ENCODE measurements at places on chromosomes 2 and 18. TPM values are rescaled to one million over a fixed set of nuclear protein-coding genes. Genes with fewer than 3 reads are reported as not detected.
A peak's percentile ranks its signal among the peaks of the same experiment; 100 is the strongest.

DNA sequence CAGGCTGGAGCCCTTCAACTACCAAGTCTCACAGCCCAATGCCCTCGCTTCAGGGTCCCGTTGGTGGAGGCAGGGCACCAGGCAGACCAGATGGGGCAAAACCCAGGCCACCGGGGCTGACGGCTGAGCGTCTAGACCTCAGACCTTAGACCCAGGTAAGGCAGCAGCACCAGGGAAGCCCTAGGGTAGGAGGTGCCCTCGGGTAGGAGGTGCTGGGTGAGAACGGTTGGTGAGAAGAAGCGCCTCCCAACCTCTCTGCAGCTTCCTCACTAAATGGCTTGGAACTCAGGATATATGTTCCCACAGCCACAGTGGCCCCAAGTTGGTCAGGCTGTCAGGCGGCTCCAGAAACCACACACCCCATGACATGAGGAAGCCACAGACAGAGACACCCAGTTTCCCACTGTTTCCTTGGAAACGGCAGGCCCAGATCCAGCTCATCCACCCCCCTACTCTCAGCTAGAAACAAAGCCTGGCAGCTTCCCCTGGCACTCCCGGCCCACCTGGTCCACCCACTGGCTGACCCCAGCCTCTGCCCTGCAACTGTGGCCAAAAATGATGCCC lies 13.1 kb upstream of the MLPH start:
- H3K4me3 ChIP-seq = no peak overlapping the region
- H3K4me1 ChIP-seq = peaks cover 6% of the 10 kb centered on the region
- peak overlapping the region; percentile 92 for H3K27ac ChIP-seq

GRCh38 chr2:238216651-238217184 lies 13.2 kb upstream of the ILKAP start:
- H3K4me3 ChIP-seq = no peak overlapping the region
- no peak overlapping the region for H3K27ac ChIP-seq
- peaks cover 6% of the 10 kb centered on the region for H3K4me1 ChIP-seq
- H3K27me3 ChIP-seq = no peaks in the 10 kb centered on the region

GRCh38 chr2:144876013-144876412 lies 356.1 kb upstream of the ZEB2 start:
- DNase-seq = no peak
- no peaks in the 10 kb centered on the region for H3K4me1 ChIP-seq
- H3K36me3 ChIP-seq = no peaks in the 10 kb centered on the region
- no peaks in the 10 kb centered on the region for H3K27me3 ChIP-seq
- H3K4me3 ChIP-seq = no peak overlapping the region

DNA sequence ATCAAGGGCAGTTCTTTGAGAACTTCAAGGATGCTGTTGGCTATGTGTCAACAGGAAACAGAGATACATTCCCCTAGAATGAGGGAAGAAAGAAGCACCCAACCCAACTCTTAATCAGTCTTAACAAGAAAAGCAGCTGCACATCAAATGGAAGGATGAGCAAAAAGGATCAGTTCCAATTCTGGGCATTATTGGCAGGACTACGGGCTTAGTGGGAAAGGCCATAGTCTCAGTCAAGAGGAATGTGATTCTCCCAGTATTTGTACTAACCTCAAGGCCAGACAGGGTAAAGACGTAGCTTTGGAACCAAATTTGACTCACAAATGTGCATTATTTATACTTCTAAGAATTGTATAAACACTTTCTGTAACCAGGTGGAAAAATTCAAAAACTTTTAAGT lies 18.2 kb downstream of the BMP10 start:
- no peak overlapping the region for H3K4me3 ChIP-seq
- H3K27me3 ChIP-seq = no peaks in the 10 kb centered on the region
- no peak for DNase-seq
- no peak overlapping the region for H3K27ac ChIP-seq

- H3K36me3 ChIP-seq = no peaks in the 10 kb centered on the region
- peak; percentile 86 for DNase-seq
- H3K27me3 ChIP-seq = no peaks in the 10 kb centered on the region
- H3K4me3 ChIP-seq = no peak overlapping the region
- H3K4me1 ChIP-seq = no peaks in the 10 kb centered on the region
These were observed 90.2 kb downstream of the BCL11A start for GRCh38 chr2:60463249-60463648.

- DNase-seq = no peak
- H3K4me3 ChIP-seq = no peak overlapping the region
- H3K27me3 ChIP-seq = no peaks in the 10 kb centered on the region
- no peak overlapping the region for H3K27ac ChIP-seq
- peaks cover 12% of the 10 kb centered on the region for H3K4me1 ChIP-seq
These were observed 820.4 kb downstream of the BCL11A start for GRCh38 chr2:59732871-59733566.

The TWIST2 gene
- total RNA-seq = 20.1 TPM

The ALPI gene
- total RNA-seq = not detected

GRCh38 chr18:5542515-5543035 lies 1.2 kb downstream of the EPB41L3 start:
- H3K4me1 ChIP-seq = peaks cover 3% of the 10 kb centered on the region
- H3K4me3 ChIP-seq = no peak overlapping the region
- DNase-seq = no peak

DNA sequence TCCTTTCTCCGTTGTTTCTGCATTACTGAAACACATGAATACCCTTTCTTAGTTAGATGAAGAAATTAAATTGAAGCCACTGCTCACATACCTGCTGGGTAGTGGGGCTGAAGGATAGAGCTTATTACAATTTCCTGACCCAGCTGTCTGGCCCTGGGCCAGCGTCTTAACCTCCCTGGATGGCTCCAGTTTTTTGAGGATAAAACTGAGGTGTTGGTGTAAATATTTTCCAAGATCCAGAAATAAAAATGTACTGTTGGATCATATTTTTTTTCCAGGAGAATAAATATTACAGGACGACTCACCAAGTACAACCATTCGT lies 3.5 kb downstream of the RNF144A start:
- H3K4me1 ChIP-seq = peaks cover 9% of the 10 kb centered on the region
- no peak overlapping the region for H3K4me3 ChIP-seq

DNA sequence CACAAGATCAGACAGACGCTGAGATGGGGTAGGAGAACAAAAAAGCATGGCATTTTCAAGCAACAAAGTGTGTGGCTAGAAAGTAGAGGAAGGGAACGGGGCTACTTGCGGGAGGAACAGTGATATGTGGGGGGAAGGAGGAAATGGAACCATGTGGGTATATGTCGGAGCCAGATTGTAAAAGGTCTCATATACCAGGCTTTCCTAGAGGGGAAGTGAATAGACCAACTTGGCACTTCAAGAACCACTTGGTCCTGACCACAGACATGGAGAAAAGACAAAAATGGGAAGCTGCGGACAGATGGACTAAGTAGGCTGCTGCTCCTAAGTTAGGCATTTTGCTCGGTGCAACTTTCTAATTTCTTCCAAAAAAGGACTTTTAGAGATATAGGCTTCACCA lies 196.0 kb downstream of the DCC start:
- H3K36me3 ChIP-seq = no peaks in the 10 kb centered on the region
- H3K4me1 ChIP-seq = no peaks in the 10 kb centered on the region
- no peaks in the 10 kb centered on the region for H3K27me3 ChIP-seq
- no peak overlapping the region for H3K27ac ChIP-seq
- no peak overlapping the region for H3K4me3 ChIP-seq

DNA sequence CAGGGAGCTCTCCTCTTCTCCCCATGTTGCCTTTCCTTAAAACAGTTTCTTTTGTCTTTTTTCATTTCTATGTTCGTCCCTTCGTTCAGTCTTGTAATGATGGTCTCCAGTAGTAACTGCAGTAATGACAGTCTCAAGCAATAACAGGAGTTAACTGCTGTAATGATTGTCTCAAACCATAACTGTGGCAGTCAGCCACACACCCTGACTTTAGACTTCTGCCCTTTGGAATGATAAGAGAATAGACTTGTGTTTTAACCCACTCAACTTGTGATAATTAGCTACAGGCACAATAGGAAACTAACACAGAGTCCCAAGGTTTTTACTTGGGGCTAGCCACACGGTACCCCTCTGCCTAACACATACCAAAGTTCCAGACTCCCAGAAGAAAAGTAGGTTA lies 12.1 kb downstream of the TMEM131 start:
- DNase-seq = no peak
- peaks cover 5% of the 10 kb centered on the region for H3K4me1 ChIP-seq
- no peaks in the 10 kb centered on the region for H3K36me3 ChIP-seq
- H3K27me3 ChIP-seq = no peaks in the 10 kb centered on the region
- H3K27ac ChIP-seq = no peak overlapping the region

GRCh38 chr2:26807788-26808460 lies 22.1 kb downstream of the CENPA start:
- no peak overlapping the region for H3K4me3 ChIP-seq
- H3K4me1 ChIP-seq = no peaks in the 10 kb centered on the region
- H3K27me3 ChIP-seq = no peaks in the 10 kb centered on the region
- no peak overlapping the region for H3K27ac ChIP-seq

The CIB4 gene
- 0.45 TPM for total RNA-seq

The LHCGR gene
- total RNA-seq = 0.59 TPM

DNA sequence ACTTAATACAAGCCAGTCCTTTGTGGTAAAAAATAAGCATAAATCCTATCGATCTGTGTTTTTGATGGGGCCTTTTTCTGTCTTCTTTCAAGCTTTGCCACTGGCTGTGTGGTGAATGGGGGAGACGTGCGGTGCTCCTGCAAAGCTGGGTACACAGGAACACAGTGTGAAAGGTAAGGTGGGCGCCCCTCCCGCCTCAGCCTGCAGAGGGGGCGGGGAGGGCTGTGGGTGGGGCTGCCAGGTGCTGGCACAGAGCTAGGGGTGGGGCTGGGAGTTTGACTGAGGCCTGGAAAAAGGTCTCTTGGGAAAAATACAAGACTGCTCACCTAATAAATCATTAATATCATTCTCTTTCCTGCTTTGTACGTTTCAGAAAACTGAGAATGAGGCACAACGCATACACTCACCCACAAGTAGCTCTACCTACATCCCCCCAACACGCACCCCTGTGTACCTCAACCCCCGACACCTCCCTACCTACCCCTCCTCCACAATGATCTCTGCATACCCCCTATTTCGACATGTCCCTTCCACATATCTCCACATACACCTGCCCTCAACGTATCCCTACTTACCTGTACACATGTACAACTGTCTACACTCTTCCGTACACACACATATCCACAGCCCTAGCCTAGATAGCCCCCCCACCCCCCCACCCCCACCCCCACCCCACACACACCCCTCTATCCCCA lies 129.7 kb upstream of the TTC39C start:
- no peaks in the 10 kb centered on the region for H3K4me1 ChIP-seq
- no peaks in the 10 kb centered on the region for H3K36me3 ChIP-seq
- H3K27ac ChIP-seq = peak overlapping the region; percentile 15
- no peaks in the 10 kb centered on the region for H3K27me3 ChIP-seq

DNA sequence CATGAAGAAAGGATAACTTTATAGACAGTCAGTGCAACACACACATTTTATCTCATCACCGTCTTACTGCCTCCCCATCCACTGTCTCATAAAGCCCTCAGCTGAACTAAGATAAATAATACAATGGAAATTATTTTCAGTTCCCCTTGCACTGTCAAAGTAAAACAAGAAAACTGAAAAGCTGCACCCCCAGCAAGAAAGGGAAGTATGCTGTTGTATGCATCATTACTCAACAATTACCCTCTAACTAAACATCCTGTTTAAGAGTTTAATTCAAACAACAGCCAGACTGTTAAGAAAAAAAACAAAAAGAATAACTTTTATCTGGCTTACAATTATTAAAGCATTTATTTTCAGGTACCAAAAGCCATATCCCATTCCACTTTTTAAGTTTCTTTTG lies 25.0 kb downstream of the MPPE1 start:
- H3K36me3 ChIP-seq = peaks cover 11% of the 10 kb centered on the region
- DNase-seq = no peak
- peak overlapping the region; percentile 32 for H3K27ac ChIP-seq
- H3K4me3 ChIP-seq = no peak overlapping the region
- no peaks in the 10 kb centered on the region for H3K27me3 ChIP-seq
- H3K4me1 ChIP-seq = peaks cover 6% of the 10 kb centered on the region

The FBLN7 gene
- 10.3 TPM for total RNA-seq

DNA sequence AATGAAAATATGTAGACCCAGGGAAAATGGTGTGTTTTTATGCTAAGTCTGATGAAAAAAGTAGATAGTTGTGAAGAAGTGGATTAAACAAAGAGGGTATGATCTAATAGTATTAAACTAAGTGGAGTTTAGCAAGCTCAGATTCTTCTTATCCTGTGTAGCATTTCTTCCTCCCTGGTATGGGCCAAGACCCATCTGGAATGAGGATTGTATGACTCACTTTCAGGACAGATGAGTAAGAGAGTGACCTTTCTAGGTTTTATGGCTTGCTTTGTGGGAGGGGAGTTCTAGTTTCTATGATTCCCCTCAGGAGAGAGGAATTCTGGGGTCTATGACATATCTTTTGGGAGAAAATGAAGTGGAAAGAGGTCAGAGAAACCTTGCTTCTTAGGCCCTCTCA lies 550.1 kb downstream of the SPAG16 start:
- no peak overlapping the region for H3K27ac ChIP-seq
- H3K27me3 ChIP-seq = no peaks in the 10 kb centered on the region
- no peaks in the 10 kb centered on the region for H3K4me1 ChIP-seq

DNA sequence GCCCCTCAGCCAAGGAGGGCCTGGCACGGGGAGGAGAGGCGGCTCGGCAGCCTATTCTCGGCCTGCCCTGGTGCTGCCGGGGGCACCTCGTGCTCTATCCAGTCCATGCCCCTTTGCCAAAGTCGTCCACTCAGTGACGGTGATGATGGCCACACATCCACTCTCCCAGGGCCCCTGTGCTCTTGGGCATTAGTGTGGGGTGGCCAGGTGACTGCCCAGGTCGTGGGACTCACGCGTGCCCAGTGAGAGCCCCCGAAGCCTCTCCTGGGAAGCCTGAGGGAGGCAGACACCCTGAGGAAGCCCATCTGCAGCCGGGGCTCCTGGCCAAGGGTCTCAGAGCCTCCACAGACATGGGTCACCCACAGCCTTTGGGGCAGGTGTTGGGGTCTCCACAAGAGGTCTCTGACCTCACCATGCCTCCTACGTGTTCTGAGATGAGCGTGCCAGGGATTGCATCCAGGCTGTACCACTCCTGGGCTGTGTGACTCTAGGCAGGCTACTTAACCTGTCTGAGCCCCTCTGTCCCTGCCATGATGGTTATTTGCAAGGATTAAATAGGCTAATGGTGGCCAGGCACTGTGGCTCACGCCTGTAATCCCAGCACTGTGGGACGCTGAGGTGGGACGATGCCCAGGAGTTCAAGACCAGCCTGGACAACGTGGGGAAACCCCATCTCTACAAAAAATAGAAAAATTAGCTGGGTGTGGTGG lies 12.9 kb downstream of the RAMP1 start:
- no peak overlapping the region for H3K27ac ChIP-seq
- no peak overlapping the region for H3K4me3 ChIP-seq
- H3K4me1 ChIP-seq = no peaks in the 10 kb centered on the region

The MALT1 gene
- total RNA-seq = 42.1 TPM

The SDC1 gene
- 24.5 TPM for total RNA-seq

- no peaks in the 10 kb centered on the region for H3K4me1 ChIP-seq
- no peak for DNase-seq
- no peak overlapping the region for H3K4me3 ChIP-seq
These were observed 53.5 kb downstream of the RDH14 start for GRCh38 chr2:18506883-18507509.

GRCh38 chr2:85184231-85184630 lies 51.0 kb downstream of the TCF7L1 start:
- DNase-seq = no peak
- no peak overlapping the region for H3K27ac ChIP-seq
- no peak overlapping the region for H3K4me3 ChIP-seq
- H3K4me1 ChIP-seq = peaks cover 42% of the 10 kb centered on the region
- no peaks in the 10 kb centered on the region for H3K36me3 ChIP-seq

- no peaks in the 10 kb centered on the region for H3K36me3 ChIP-seq
- no peaks in the 10 kb centered on the region for H3K27me3 ChIP-seq
- no peak overlapping the region for H3K27ac ChIP-seq
- H3K4me3 ChIP-seq = no peak overlapping the region
- H3K4me1 ChIP-seq = no peaks in the 10 kb centered on the region
These were observed 41.2 kb upstream of the GCFC2 start for GRCh38 chr2:75751824-75752468.

The IL1A gene
- not detected for total RNA-seq

Measured in thyroid gland (tissue), 4 donors.